ENCODE measurements at places on chromosomes 3 and 15.

GRCh38 chr3:188497021-188497420, 343.1 kb downstream of the LPP start:
- DNase-seq, result no peak

GRCh38 chr15:90981681-90982080, 12.7 kb downstream of the PRC1 start:
- no peak for DNase-seq

GRCh38 chr3:46705751-46706552, 4.8 kb downstream of the TMIE start:
- peak; percentile 64 for DNase-seq

DNA sequence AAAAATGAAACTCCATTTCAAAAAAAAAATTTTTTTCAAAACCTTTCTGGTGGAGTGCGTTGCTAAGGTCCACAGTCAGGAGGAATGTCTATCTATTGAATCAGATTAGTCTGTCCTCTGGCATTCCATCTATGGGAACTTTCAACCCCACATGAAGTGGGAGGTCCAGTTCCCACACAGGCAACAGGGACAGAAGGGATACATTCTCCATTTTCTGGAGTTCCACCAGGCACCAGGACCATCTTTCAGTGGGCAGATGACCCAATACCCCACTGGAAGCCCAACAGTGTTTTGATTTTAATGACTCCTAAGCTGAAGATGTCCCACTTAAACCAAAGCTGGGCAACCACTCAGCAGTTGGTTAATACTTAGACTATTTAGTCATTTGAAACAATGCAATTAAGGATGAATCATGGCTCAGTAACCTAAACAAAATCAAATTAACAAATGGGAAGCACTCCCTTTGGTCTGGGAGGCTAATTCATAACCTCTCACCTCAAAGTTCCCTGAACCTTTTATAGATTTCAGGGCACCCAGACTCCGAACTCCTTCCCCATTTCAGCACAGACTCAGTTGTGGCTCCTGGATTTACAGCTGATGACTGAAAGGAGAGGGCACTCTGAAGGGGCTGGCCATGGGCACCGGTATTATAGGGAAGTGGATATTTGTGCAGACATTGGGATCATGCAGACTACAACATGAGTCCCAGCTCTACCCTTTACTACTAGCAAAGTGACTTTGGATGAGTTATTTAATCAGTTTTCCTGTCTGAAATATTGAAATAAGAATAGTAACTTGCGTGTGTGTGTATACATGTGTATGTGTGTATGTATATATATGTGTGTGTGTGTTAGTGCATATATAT, 264.3 kb upstream of the LRTM1 start:
- DNase-seq, result peak; percentile 69

- DNase-seq, result no peak
Observed at GRCh38 chr3:69890691-69891090, 108.8 kb upstream of the SAMMSON start.

DNA sequence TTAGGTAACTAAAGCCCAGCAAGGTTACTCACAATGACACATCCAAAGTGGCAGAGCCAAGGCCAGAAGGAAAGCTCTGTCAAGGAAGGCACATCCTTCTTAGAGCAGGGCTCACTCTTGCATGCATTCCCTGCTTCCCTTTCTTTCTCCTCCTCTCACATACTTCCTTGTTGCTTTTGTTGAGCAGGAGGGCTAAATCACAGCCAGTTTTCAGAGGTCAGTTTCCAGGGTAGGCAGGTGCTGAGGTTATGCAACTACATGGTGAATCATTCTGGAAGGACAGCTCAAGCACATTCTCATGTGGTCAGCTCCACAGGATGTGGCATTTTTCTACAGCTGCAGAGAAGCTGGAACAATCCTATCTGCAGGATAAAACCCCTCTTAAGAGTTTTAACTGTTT, 275.6 kb downstream of the ZNF621 start:
- peak; percentile 40 for DNase-seq

DNA sequence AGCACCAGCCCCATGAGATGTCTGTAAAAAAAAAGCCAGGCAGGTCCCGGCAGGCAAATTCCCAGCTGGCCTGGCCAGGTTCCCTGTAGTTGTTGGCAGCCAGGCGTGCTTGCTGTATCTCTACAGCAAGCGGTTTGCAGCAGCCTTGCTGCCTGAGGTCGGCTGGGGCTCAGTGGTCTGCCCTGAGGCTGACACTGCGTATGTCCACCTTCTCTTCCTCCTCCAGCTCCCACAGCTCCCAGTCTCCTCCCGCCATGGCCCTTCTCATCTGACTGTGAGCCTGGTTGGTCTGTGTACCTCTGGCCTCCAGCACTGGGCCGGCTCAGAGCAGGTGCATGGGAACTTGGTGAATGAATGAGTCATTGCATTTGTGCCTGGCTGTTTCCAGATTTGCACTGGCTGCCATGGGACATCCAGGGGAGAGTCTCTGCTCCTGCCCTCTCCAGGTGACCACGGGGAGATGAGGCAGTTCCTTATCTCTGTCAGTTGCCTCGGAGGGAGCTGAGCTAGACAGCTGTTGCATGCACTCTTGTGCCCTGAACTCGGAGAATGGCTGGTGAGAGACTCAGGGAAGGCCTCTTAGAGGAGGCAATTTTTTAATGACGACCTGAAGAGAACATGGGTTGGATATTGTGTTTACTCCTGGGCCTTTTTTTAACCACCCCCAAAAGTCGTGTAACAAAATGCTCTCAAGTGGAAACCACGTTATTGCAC, 43.0 kb downstream of the SPSB4 start:
- DNase-seq, result no peak

DNA sequence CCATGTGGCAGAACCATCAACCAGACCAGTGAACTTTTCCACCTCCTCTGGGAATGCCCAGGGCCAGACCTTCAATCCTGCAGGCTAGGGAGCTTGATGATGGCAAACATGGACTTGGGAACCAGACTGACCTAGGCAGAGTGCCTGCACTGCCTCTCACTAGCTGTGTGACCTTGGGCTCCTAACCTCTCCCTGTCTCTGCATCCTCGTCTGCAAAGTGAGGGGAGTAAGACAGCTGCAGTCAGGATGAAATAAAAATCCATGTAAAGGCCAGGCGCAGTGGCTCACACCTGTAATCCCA, 17.5 kb upstream of the LOXL1 start:
- DNase-seq, result no peak

DNA sequence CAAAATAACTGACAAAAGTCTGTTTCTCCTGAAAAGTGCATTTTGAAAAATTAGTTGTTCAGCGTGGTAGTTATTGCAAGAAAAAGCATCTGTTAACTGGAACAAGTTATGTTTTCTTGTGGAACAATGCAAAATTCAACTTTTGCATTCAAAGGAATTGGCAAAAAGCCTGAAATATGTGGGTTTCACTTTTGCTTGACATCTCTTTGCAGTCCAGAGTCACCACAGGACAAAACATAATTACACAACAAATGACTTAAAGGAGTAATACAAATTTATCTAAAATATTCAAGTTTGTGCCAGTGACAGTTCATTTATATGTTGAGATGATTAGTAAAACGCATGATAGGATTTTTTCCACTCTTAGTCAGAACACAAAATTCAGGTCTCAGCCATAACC, 96.3 kb upstream of the P2RY1 start:
- no peak for DNase-seq
